ENCODE measurements at places on chromosomes 7 and 10. TPM values are rescaled to one million over a fixed set of nuclear protein-coding genes. Genes with fewer than 3 reads are reported as not detected.

The VIPR2 gene
- 3.0 TPM for total RNA-seq

The ANKRD30A gene
- not detected for total RNA-seq

- peaks cover 15% of the 10 kb centered on the region for H3K4me1 ChIP-seq
- no peaks in the 10 kb centered on the region for H3K27me3 ChIP-seq
- DNase-seq = no peak
- H3K27ac ChIP-seq = no peak overlapping the region
- H3K36me3 ChIP-seq = peaks cover 2% of the 10 kb centered on the region
Observed at GRCh38 chr7:30511973-30512662, 7.5 kb upstream of the GGCT start.

DNA sequence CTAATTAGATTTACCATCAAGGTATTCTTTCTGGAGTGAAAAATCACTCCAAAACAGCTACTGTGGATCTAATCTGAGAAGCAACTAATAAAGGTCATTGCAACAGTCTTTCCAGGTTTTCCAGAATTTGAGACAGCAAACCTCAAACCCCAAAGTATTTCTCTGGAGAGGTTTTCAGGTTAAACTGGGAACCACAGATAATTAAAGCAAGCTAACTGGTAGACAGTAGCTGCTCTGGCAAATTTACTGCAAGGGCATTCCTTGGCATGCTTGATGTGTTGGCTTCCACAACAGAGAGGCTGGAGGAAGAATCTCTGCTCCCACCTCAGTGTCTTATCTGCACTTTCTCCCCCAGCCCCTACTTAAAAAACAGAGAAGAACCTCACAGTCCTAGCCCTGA lies 140.0 kb upstream of the NRBF2 start:
- H3K4me3 ChIP-seq = peak overlapping the region; percentile 84
- H3K27ac ChIP-seq = peak overlapping the region; percentile 95
- H3K27me3 ChIP-seq = peaks cover under 1% of the 10 kb centered on the region

GRCh38 chr7:141709318-141709717 lies 1.2 kb downstream of the WEE2 start:
- no peak overlapping the region for H3K4me3 ChIP-seq
- peaks cover under 1% of the 10 kb centered on the region for H3K27me3 ChIP-seq
- no peak overlapping the region for H3K27ac ChIP-seq
- H3K36me3 ChIP-seq = no peaks in the 10 kb centered on the region

- no peak for DNase-seq
- H3K27ac ChIP-seq = no peak overlapping the region
- no peaks in the 10 kb centered on the region for H3K4me1 ChIP-seq
- no peak overlapping the region for H3K4me3 ChIP-seq
- H3K27me3 ChIP-seq = peaks cover 6% of the 10 kb centered on the region
Observed at GRCh38 chr10:86337121-86337601, 29.4 kb downstream of the GRID1 start.

GRCh38 chr7:75611557-75612178 lies 119.5 kb downstream of the SPDYE5 start:
- H3K4me1 ChIP-seq = no peaks in the 10 kb centered on the region
- no peak for DNase-seq
- H3K4me3 ChIP-seq = no peak overlapping the region
- H3K27ac ChIP-seq = no peak overlapping the region

DNA sequence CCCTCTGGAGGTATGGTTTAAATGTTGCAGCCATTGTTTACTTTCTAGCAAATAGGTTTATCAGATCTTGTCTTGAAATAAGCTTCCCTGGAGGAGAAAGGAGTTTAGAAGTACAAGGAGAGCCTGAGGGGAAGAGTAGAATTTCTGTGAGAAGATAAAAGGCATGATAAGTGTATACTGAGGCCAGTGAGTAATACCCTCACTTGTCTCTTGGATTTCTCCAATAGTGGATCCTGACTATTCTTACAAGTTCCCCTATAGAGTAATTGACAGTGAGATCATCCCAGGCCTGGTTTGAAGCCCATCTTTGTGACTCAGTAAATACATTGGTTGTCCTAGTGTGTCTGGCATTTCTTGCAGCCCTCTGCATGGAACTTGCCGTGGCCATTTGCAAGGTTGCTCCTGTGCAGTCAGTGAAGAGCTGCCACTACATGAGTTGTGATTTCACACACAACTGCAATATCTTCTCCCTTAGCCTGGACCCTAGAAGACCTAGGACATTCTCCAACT lies 41.6 kb downstream of the CHN2 start:
- H3K4me3 ChIP-seq = no peak overlapping the region
- peaks cover 18% of the 10 kb centered on the region for H3K4me1 ChIP-seq
- no peak for DNase-seq
- no peak overlapping the region for H3K27ac ChIP-seq
- no peaks in the 10 kb centered on the region for H3K36me3 ChIP-seq

DNA sequence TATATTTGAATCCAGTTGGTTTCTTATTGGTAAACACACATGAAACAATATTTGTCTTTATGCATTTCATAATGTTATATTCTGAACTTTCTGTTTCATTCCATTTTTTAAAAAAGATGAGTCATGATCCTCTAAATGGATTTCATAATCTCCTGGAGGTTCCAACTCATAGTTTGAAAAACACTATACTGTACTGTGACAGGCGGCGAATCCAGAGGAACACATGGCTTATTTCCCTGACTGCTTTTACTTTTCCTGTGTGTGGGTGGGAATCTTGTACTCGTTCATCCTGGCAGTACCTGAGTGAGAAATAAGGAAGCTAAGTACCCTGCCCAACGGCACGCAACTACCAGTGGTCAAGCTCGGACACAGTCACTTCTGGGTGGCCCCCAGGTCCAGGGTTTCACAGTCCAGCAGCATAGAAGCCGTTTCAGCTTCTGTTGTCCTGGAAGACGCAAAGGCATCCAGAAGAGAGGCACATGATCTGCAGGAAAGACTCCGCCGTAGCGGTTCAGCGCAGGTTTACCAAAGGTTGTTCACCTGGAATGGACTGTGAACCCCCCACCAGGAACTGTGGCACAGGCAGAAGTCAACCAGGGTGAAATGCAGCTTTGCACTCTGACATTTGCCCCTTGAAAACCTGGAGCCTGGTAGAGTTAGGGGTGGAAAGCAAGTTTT lies 117.7 kb downstream of the CCNY start:
- no peak overlapping the region for H3K27ac ChIP-seq
- H3K4me1 ChIP-seq = peaks cover 80% of the 10 kb centered on the region
- no peaks in the 10 kb centered on the region for H3K27me3 ChIP-seq
- no peak overlapping the region for H3K4me3 ChIP-seq
